Activated T-helper 2 cell treated with anti-CD3 and anti-CD28 coated beads, Interferon-gamma antibody, Interleukin-2, Interleukin-4, amounts not matched to agents 10 μg/mL and 5 μg/mL and 100 μg/mL, durations not matched to agents 14 hours and 24 hours and 36 hours (primary cell): ENCODE measurements at places on chromosomes 3 and 15. TPM values are rescaled to one million over a fixed set of nuclear protein-coding genes. Genes with fewer than 3 reads are reported as not detected.

GRCh38 chr3:65338571-65338970 is 650.8 kb upstream of the ADAMTS9 start:
- no peaks in the 10 kb centered on the region for H3K27me3 ChIP-seq
- H3K4me1 ChIP-seq, result no peaks in the 10 kb centered on the region
- no peak for DNase-seq

- no peaks in the 10 kb centered on the region for H3K4me1 ChIP-seq
- H3K36me3 ChIP-seq, result no peaks in the 10 kb centered on the region
- H3K27me3 ChIP-seq, result no peaks in the 10 kb centered on the region
- DNase-seq, result no peak
- no peak overlapping the region for H3K4me3 ChIP-seq
- H3K27ac ChIP-seq, result no peak overlapping the region
These were observed 68.1 kb downstream of the MEIS2 start for GRCh38 chr15:37032091-37032775.

- DNase-seq, result no peak
- peaks cover 43% of the 10 kb centered on the region for H3K27me3 ChIP-seq
- H3K4me3 ChIP-seq, result no peak overlapping the region
- no peaks in the 10 kb centered on the region for H3K4me1 ChIP-seq
- no peak overlapping the region for H3K27ac ChIP-seq
These were observed 95.5 kb downstream of the SSR3 start for GRCh38 chr3:156459434-156459833.

DNA sequence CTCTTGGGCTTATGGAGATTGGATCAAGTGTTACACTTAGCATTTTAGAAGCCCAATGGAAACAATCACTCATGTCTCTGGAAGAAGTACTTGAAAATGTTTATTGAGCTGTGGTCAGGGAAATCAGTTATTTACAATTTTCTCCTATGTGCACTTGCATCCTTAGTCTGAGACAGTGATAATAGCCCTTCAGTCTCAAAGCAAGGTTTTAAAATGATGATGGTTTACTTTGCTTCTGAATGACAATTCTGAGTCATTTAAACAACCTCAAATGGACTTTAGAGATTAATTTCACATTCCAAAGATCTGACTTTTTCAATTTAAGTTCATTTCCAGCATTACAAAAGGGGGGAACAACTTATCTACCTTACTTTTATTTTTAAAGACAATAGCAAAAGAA is 20.1 kb downstream of the TIPARP start:
- no peak overlapping the region for H3K27ac ChIP-seq
- DNase-seq, result no peak
- peaks cover 54% of the 10 kb centered on the region for H3K4me1 ChIP-seq
- peaks cover 72% of the 10 kb centered on the region for H3K36me3 ChIP-seq
- H3K27me3 ChIP-seq, result no peaks in the 10 kb centered on the region

- peak overlapping the region; percentile 55 for H3K4me3 ChIP-seq
- no peaks in the 10 kb centered on the region for H3K27me3 ChIP-seq
- peaks cover 71% of the 10 kb centered on the region for H3K4me1 ChIP-seq
These were observed 25.7 kb downstream of the IQGAP1 start for GRCh38 chr15:90413411-90414379.

- DNase-seq, result no peak
- H3K27me3 ChIP-seq, result no peaks in the 10 kb centered on the region
- H3K4me1 ChIP-seq, result no peaks in the 10 kb centered on the region
- no peaks in the 10 kb centered on the region for H3K36me3 ChIP-seq
These were observed 908.4 kb downstream of the EPHA3 start for GRCh38 chr3:90015688-90016356.

DNA sequence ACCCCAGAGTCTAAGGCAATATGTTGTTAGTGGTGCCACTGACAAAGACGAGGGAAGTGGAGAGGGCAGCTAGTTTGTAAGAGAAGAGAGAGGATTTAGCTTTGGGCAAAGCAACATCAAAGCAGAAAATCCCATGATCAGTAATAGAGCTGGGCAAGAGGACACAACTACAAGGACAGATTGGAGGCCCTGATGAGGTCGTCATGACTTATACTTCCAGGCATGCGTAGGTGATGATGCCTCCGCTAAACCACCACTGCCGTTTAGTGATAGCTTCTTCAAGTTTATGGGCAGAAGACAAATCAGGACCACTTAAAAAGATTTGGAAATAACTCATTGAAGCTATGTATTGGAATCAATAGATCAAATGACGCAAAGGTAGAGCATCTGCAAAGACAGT is 2.6 kb downstream of the HRG start:
- H3K27ac ChIP-seq, result no peak overlapping the region
- H3K4me3 ChIP-seq, result no peak overlapping the region
- H3K4me1 ChIP-seq, result peaks cover 13% of the 10 kb centered on the region

GRCh38 chr3:124619887-124620599 is 110.2 kb upstream of the UMPS start:
- peak overlapping the region; percentile 64 for H3K27ac ChIP-seq
- DNase-seq, result no peak
- H3K27me3 ChIP-seq, result peaks cover 13% of the 10 kb centered on the region
- no peaks in the 10 kb centered on the region for H3K36me3 ChIP-seq

DNA sequence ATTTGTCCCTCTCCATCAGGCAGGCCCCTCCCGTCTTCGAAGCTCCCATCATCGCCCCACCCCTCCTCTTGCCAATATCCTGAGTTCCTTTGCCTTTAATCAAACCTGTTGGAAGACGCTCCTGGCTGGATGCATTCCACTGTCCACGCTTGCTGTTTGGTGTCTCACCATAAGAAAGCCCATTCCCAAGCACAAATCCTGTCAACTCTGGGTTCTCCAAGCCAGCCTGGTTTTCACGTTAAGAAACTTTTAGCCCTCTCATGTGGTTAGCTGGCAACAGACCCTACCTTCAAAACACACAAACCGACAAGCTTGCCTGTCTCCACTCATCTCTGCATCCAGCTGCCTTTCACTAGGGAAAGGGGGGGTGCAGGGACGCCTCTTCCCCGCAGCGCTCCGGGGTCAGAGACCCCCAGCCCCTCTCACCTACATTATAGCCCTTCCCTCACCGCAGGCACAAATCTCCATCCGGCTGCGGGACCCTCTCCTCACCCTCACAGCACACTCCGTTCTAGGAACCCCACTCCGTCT is 1.1 kb downstream of the GORASP1 start:
- H3K4me1 ChIP-seq, result peaks cover 32% of the 10 kb centered on the region
- peak overlapping the region; percentile 83 for H3K4me3 ChIP-seq
- H3K27ac ChIP-seq, result peak overlapping the region; percentile 23
- H3K36me3 ChIP-seq, result peaks cover 7% of the 10 kb centered on the region
- DNase-seq, result no peak

- H3K27ac ChIP-seq, result no peak overlapping the region
- H3K36me3 ChIP-seq, result no peaks in the 10 kb centered on the region
- DNase-seq, result no peak
- no peak overlapping the region for H3K4me3 ChIP-seq
- peaks cover 2% of the 10 kb centered on the region for H3K27me3 ChIP-seq
These were observed 43.7 kb downstream of the MECOM start for GRCh38 chr3:169619793-169620192.

DNA sequence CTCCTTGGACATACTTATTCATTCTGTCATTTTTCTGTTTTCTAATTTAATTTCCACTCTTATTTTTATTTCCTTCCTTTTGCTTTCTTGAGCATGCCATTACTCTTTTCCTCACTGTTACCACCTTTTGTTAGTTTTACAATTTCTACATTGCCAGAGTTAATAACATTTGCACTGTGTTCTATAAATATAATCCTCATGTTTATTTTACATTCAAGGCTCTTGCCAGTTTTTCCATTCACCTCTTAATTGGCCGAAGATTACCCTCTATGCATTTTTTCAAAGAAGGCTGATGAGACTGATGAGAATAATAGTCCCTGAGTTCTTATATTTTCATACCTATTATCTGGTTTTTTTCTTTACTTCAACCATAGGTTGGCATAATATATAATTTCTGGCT is 10.5 kb downstream of the BTD start:
- peaks cover 6% of the 10 kb centered on the region for H3K4me1 ChIP-seq
- no peaks in the 10 kb centered on the region for H3K36me3 ChIP-seq
- H3K27me3 ChIP-seq, result no peaks in the 10 kb centered on the region
- DNase-seq, result no peak
- no peak overlapping the region for H3K27ac ChIP-seq

Gene FOXL2
- not detected in 2 replicates for total RNA-seq

Gene ANKRD63
- total RNA-seq, result 0.41 and 0.48 TPM in 2 replicates

Gene H1-8
- total RNA-seq, result not detected in 2 replicates

Gene RCCD1
- 30.1 and 31.0 TPM in 2 replicates for total RNA-seq

Gene C3orf52
- 11.7 and 13.3 TPM in 2 replicates for total RNA-seq
